ENCODE measurements at places on chromosomes 1 and 21.

- DNase-seq, result no peak
Measured at GRCh38 chr1:51898090-51898734, 19.7 kb upstream of the NRDC start.

- DNase-seq, result no peak
Measured at GRCh38 chr21:14356746-14357145, 26.2 kb downstream of the HSPA13 start.

DNA sequence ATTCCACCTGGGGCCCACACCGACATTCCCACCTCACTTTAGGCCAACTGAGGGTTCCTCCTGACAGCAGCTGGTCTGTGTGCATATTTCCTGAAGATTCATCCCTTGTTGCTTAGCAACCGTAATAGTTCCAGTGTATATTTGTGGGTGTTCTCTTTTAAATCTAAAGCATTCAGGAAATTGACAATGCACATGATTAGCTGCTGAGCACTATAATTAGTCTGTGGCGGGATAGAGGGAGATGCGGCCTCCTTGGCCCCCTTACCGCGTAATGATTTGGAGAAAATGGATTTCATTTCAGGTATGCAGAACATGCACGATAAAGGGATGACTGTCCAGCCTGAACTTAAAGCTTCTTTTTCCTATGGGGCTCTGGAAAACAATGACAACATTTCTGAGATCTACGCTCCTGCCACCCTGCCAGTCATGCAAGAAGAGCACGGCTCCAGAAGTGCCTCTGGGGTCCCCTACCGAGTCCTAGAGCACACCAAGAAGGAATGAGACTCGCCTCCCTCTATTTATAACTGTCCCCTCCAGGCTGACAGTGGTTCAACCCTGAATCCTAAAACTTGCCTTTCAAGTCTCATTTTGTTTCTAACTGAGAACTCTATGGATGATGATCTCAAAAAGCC lies 33.8 kb upstream of the RCAN3 start:
- DNase-seq, result no peak

GRCh38 chr1:248681651-248682050 lies 20.9 kb downstream of the OR14I1 start:
- DNase-seq, result no peak

DNA sequence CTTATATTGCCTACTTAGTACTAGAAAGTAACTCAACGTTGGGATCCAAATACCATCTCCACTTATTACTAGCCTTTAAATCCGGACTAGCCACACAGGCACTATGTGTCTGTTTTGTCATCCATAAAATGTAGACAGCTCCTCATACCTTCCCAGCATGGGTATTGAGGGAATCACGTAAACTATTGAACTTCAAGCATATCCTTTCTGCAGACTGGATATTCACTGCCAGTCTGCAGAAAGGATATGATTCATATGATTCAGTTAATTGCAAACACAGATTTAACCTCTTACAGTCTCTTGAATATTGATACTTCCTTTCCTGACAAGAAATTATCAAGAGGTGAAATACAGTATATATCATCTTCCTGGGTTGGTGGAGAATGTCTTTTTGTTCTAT lies 186.0 kb downstream of the LEPR start:
- DNase-seq, result no peak

GRCh38 chr1:165442053-165442452 lies 2.9 kb downstream of the RXRG start:
- DNase-seq, result no peak

DNA sequence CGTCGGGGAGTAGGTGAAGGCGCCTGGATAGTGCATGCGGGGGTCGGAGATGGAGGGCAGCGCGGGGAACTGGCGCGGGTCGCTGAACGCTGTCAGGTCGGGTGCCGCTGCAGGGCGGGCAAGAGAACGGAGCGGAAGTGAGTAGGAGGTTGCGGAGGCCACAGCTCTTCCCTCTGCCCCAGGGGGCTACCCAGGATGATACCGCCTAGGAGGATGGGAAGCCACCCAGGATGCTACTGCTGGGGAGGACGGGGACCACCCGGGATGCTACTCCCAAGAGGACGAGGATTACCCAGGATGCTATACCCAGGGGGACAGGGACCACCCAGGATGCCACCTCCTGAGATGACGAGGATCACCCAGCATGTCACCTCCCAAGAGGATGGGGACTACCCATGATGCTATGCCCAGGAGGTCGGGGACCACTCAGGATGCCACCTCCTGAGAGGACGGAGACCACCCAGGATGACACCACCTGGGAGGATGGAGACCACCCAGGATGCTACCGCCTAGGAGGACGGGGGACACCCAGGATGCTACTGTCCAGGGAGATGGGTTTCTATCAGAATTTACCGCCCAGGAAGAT lies 123.8 kb downstream of the CLIC6 start:
- peak; percentile 64 for DNase-seq

DNA sequence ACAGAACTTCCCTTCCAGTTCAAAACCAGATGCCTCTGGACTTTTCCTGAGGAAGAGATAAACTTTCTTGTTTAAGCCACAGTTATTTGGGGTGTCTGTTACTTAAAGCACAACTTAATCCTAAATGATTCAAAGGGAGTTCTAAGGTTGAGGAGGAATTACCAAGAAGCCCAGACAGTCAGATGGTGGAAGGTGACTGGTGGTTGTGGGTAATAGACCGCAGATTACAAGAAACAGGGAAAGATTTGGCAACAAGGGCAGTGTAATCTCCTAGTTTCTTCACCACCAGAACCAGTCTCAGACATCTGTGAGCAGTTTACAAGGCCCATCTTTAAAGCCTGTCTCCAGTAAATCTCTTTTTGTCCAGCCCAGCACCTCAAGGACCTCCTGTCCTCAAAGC lies 130.1 kb upstream of the CTTNBP2NL start:
- DNase-seq, result no peak

DNA sequence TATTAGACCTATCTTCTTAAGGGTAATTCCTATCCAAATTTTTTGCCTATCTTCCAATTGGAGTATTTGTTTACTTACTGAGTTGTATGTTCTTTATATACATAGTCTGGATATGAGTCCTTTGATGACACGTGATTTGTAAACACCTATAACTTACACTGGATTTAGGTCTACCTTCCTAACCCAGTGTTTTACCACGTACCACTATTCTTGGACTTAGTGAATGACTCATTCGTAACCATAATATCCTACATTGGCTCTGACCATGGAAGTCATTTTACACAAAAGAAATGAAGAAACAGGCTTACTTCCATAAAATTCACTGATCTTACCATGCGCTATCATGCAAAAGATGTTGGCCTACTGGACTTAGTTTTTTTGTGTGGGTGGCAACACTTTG lies 23.9 kb upstream of the ZZZ3 start:
- no peak for DNase-seq

GRCh38 chr1:167229719-167230385 lies 9.2 kb downstream of the POU2F1 start:
- DNase-seq, result no peak

DNA sequence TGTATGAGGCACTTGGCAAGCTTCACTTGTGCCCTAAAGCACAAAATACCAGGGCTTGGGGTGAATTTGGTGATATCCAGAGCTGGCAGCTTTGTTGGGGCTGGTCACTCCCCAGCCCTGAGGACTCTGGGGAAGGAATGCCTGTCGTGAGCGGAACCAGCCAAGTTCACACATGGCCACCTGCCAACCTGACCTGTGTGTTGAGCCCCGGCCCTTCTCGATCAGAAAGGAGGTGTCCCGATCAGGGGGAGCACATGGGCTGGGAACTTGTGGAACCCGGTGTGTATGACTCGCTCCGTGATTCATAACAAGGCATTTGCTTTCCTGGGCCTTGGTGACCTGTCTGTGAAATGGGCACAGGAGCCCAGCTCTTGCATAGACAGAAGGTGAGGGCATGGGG lies 43.1 kb downstream of the AGPAT3 start:
- no peak for DNase-seq

GRCh38 chr1:245444147-245444828 lies 289.5 kb downstream of the KIF26B start:
- DNase-seq, result no peak

DNA sequence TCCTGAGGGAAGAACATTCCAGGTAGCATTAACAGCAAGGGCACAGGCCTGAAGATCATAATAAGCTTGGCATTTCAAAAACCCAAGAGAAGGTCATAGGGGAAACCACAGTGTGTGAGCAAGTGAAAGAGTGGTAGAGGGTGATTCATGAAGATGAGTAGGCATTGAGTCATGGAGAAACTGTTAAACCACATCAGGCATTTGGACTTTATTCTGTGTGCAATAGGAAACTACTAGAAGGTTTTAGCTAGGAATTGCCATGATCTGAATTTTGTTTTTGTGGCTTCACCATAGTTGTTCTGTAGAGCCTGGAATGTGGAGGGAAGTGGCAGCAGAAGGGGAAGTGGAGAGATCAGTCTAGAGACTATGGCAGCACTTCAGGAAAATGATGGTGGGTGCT lies 359.0 kb upstream of the PTBP2 start:
- DNase-seq, result no peak

DNA sequence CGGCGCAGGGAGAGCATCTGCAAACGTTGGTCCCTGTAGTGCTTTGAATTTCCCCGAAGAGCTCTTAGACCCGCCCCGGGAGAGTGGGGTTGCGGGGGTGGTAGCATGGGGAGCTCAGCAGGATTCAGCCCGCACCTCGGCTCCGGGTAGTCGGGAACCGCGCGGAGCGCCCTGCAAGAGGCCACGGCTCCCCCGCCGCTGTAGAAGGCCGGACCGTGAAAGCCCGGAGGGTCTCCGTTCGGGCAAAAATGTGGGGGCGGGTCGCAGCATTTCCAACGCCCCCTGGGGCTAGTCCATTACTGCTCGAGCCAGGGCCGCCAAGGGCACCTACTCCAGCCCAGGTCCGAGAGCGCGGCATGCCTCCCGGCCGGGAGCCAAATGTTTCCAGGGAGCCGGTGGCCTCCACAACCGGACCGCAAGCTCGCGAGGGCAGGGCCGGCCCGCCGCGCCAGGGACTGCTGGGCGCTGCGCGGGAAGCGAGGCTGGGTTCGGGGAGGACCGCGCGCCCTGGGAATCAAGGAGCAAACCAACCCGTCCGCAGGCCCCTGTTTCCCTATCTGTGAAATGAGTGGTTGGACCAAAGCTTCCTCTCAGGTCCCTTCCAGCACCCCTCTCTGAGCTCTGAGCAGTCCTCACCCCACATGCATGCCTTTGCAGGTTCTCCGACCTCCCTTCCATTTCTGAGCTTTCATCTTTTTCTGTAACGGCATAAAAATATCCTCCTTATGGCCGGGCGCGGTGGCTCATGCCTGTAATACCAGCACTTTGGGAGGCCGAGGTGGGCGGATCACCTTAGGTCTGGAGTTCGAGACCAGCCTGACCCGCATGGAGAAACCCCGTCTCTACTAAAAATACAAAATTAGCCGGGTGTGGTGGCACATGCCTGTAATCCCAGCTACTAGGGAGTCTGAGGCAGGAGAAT lies 775 bp upstream of the TMEM63A start:
- DNase-seq, result no peak

DNA sequence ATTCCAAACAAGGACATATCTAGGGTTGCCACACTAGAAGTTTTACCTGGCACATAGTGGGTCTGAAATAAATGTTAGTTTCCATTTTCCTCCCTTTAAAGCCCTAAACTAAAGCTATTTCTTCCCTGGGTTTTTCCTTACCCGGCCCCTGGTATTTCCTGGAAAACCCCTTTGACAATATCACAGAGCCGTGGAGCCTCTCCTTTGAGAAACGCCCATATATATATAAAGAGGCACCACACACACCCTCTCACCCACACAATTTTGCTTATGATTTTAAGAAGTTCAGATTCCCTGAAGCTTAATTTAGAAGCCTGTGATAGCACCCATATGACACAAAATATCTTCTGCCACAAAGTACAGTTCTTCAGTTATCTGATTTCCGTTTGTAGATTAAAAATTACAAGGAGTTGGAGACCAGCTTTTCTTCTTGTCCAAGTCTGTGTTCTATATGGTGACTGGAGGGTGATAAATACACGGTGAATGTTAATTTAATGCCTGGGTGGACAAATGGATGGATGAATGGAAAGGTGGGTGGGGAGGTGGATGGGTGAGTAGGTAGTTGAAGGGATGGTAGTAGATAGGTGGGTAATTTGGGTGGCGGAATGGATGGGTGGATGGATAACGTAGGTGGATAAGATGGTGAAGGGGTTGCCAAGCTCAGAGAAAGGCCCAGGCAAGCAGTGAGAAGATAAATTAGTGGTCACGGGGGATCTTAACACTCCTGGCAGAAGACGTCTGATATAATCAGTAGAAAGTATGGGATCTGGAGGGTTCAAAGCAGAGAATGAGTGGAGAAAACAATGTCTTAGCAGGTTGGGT lies 154.4 kb upstream of the FGGY start:
- peak; percentile 82 for DNase-seq

GRCh38 chr21:30800605-30801004 lies 12.5 kb downstream of the KRTAP8-1 start:
- DNase-seq, result no peak

DNA sequence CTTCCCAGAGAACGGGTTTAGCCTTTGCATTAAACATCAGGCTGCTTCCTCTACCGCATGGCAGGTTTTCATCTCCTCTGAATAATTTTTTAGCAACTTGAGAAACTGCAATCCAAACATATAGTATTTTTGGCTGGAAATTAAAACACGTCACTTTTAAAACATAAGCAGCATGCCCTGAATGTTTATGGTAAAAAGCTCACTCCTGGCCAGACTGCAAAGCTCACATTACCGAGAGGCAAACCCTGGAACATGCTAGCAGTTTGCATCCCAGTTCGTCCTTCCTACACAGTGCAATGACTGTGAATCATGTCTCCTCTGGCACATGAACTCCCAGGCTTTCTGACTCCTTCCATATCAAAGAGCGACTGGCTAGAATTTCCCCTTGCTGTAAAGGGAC lies 312.3 kb downstream of the RRAGC start:
- no peak for DNase-seq

DNA sequence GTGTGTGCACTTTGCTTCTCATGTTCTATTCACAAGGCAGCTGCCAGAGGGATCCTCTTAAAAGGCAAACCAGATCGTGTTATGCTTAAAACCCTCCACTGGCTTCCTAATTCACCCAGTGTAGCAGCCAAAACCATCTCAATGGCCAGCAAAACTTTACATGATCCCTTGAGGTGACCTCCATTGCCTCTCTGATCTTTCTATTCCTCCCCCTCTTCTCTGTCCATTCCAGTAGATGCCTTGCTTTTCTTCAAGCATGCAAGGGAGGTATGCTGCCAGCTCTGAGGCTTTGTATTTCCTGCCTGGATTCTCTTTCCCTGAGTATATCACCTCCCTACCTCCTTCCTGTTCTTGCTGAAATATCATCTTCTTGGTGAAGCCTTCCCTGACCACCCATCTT lies 93.2 kb upstream of the KCNK2 start:
- no peak for DNase-seq

DNA sequence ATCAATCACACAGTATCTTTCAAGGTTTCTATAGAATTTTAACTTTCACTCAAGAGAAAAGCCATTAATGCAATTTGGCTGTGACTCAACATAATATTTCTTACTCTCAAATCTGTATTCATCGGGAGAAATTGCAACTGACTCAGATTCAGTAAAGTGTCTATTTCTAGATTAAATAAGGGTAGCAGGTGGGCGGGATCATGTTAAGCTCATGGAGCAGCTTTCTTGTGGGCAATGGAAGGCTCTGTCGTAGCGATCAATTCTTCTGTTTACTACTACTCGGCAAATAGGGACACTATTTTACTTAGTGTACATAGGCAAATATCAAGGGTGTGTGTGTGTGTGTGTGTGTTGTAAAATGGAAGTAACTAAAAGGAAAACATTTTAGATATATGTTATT lies 423.6 kb upstream of the NEGR1 start:
- no peak for DNase-seq

Data from esophagus muscularis mucosa (tissue), 4 donors.